Stimulated activated CD8-positive, alpha-beta memory T cell treated with anti-CD3 and anti-CD28 coated beads, Interleukin-4, amount 100 ng/mL, for 1 hour (primary cell): ENCODE measurements at places on chromosomes 11 and 22.

GRCh38 chr11:125327518-125328224 is 163.1 kb downstream of the PKNOX2 start:
- DNase-seq: no peak

DNA sequence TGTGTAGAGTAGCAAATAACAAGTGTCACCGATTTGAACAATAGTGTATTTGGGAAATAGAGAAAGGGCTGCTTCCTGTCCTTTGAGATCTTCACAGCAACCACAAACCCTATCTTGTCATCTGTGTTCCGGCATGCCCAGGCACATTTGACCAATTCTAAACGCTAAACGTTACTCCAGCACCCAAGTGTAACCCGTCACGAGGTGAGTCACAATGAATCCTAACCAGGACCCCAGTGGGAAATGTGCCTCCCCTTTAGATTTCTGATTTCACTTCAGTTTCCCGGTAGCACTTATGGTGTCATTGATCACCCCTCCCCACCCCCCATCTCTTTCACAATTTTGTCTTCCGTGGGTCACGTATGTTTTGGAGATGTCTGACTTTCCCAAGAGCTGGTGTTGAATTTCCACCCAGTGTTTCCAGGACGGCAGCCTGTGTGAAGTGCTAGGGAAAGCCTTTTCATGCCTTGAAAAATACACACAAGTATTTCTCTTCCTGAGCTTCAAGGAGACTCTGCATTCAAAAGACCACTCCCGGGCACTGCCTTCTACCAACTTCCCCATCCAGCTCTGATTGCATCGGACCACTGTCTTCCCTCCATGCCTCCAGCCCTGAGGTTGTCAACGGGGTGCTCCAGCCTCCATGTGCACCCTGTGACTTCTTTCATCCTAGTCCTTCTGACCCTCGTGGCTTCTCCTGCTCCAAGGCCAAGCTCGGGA is 10.5 kb upstream of the C11orf24 start:
- DNase-seq: no peak

DNA sequence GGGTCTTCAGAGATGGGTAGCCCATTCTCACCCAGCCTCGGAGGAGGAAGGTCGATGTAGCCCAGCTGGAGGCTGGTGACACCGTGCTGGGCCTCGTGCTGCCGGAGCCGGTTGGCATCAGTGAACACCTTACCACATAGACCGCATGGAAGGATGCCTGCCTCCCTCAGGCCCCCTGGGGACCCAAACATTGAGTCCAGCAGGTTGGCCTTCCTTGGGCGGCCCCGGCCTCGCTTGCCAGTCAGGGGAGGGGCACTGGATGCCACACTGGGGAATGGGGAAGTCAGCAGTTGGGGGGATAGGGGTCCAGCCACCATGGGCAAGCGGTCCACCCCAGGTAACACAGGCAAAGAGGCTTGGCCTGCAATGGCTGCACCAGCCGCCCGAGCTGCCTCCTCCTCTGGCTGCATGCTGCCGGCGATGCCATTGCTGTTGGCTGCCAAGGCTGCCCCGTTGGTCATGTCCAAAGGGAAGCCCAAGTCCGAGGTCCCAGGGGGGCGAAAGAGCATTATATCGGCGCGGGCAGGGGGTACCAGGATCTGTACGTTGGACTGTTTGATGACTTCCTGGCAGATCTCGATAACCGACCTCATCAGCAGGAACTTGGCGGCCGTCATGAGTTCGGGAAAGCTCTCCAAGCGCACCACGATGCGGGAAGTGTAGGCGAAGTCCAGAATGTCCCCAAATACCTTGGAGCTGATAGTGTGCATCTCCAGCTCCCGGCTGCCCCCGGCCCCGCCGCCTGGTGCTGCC is 1.4 kb downstream of the PATZ1 start:
- peak; percentile 4 for DNase-seq

DNA sequence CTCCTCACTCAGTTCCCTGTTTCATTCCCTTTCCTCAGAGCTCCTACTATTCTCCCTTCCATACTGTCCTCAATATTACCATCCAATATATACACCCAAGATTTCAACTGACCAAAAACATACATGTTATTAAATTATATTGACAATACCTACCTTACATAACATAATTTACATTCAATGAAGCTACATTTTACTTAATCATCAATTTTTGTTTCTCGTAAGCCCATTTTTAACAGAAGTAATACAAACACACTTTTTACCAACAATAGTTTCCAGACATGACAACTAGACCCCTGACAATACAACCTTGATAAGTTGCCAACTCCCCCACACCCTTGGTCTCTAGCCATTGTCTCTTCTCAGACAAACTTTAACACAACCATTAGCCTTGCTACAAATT is 145.8 kb upstream of the DDI1 start:
- no peak for DNase-seq

DNA sequence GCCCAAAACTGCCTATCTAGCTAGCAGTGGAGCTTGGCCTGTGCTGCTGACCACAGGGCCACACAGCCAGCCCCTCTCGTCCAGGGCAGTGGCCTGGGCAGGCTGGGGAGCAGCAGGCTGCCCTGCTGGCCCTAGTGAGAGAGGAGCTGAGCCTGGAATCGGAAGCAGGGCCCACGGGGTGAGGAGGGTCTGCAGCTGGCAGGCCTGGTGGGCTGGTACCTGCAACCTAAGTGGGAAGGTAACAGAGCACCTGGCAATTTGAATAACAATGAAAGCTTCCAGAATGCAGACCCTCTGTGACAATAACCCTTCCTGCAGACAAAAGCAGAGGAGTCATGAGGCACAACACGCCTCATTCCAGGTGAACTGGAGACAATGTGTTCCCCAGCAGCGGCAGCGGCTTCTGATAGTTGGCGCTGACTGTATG is 31.8 kb upstream of the RFPL3 start:
- DNase-seq: no peak

DNA sequence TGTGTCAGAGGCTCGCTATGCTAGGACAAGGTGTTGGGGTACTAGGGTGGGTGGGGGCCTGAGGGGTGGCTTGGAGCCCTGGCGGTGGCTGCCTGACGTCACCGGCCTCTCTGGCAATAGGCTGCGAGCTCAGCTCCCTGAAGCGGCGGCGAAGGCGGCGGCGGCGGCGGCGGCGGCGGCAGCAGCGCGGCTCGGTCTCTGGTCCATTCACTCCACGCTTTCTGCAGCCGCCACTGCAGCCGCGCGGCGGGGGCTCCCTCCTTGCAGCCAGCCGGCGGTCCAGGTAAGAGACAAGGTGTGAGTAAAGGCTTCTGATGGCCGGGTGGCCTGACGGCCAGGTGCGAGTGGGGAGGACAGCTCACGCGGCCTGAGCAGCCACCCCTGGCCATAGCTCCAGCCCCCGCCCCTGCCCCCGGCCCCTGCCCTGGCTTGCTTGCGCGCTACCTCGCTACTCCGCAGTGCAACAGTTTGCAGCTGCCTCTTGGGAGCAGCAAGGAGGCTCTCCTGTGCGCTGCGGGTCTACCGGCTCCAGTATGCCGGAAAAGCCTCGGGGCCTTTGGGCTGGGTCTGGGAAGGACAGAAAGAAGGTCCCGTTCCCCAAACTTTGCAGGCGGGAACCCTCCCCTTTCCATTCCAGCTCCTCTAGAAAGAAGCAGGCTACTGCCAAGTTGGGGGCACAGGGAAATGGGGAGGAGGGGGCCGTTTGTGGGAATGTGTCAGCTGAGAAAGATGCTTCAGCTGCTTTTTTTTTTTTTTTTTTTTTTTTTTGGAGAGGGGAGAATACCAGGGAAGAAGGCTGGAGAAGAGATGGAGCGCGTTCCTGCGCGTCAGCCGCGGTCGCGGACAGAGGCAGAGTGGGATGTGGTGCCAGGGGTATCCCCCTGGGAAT is at the start of gene C11orf87:
C11orf87 (plus strand) TSS at position 210 of the 889 bp plus-strand sequence. CDS start 1,444 bp downstream, outside the sequence.
- DNase-seq: no peak

DNA sequence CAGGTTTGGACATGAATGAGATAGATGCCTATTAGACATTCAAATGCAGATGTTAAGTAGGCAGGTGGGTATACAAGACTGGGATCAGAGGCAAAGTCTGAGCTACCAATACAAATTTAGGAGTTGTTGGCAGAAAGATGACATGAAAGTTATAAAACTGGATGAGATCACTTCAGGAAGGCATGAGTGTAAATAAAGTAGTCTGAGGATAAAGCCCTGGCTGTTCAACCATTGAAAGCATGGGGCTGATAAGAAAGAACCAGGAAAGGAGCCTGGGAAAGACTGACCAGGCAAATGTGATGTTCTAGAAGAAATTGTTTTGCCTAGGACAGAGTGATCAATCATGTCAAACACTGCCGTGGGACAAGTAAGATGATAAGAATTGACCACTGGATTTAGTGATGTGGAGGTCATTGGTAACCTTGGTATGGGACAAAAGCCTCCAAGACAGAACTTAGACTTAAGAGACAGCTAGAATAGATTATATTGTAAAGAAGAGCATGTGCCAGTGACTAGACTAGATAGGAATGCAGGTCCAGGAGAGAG is 98.5 kb downstream of the EHF start:
- DNase-seq: no peak

DNA sequence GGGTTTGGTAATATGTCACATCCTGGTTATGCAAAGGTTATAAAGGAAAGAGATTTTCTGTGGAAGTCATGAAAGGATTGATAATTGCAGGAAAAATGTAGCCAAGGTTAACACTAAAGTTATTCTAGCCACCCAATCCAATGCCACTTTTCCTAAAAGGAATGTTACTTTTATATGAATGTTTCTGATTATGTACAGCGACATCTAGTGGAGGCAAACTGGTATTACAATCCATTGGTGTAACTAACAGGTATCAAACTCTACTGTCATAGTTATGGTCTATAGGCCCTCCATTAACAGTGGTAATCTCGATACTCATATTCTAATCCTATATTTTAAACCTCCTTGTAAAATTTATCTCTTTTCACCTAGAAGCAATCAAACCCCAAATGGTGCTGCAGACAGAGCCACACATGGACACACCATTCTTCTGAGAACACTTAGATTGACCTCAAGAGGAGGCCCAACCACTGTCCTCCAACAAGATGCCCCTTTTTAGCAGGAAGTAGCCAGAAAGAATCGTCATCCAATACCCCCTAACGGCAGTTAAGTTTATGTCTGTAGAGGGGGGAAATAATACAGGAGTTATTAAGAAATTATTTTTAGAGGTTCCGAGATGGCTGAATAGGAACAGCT is 74.9 kb upstream of the RAG2 start:
- DNase-seq: no peak

DNA sequence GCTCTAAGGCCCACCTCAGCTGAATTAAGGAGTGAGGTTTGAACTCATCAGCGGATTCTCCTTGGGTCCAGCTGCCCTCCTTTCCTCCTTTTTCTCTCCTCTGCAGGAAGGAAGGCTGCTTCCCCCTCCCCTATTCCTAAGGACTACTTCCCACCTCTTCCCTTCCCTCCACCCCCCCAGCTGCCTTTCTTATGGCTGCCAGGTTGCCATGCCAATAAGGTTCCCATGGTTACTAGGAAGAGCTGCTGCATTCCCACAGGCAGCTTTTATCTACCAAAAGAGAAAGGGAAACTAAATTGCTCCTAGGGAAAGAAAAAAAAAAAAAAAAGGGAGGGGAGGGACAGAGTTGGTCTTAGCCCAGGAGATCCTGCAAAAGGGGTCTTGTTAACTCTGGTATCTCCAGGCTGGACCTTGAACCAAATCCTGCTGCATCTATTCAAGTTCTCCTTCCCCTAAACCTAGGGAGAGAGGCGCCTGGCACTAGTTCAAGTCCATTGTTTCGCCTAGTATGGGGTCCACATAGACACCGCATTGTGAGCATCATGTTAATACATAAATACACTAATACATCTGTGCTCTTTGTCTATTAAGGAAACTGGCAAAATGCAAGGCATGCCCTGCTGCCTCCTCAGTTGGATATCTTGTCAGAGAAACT is 21.2 kb upstream of the FEZ1 start:
- DNase-seq: no peak

- DNase-seq: no peak
These were observed 87.0 kb upstream of the THY1 start for GRCh38 chr11:119509969-119510401.

GRCh38 chr11:72588421-72589410 is 85.5 kb downstream of the PDE2A start:
- DNase-seq: no peak

DNA sequence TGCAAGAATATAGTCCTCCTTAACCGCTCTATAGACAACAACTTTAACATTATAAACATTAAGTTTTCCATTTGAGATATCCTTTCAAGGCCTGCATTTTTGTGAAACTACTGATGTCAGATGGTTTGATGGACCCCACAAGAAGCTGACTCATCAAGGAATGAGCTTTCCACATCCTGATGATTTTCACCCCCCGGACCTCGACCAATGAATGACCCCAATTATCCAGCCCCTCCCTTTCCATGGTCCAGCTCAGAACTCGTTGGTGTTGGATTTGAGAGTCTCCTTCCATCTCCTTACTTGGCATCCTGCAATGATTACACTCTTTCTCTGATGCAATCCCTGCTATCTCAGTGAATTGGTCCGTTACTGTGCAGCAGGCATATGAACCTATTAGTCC is 31.8 kb upstream of the GUCY1A2 start:
- no peak for DNase-seq

GRCh38 chr11:122816761-122817520 is 21.4 kb upstream of the CRTAM start:
- DNase-seq: no peak

DNA sequence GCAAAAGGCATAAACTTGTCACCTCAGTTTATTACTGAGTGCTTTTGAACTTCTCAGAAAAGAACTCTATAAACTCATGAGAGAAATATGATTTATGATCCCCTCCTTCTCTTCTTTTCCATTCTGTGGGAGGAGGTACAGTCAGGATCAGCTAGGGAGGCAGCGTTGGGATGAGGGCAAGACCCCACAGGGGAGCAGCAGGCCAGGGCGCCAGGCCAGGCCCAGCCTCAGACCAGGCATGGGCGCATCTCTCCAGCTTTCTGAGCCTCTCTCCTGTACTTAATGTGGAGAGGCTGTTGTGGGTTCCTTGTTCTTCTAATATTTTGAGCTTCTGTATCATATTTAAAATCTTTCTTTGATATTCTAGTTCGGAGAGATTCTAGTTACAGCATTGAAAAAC is 71.7 kb downstream of the C22orf31 start:
- DNase-seq: no peak

DNA sequence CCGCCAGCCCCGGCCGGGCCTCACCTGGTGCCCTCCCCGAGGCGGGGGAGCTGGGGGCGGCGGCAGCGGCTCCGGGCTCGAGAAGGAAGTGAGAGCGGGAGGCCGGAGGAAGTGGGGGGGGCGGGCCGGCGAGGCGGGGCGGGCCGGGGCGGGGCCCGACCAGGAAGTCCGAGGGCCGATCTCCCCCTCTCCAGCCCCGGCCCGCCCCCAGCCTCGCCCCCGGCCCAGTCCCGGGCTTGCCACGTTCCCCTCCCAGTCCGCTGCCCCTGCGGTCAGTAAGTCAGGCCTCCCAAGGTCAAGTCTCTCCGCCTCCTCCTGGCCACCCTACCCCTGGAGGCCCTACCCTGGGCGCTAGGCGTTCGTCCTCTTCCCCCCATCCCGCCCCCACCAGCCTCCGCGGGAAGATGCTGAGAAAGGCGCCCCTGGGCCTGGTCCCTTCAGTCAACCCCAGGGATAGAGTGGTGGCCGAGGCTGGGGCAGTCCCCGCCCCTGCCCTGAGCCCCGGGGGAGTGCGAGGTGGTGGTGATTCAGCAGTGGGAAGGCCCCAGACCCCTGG is at the start of gene RHOG:
RHOG (minus strand) TSS at position 90 of the 556 bp plus-strand sequence. CDS start 12,821 bp downstream, outside the sequence.
- peak; percentile 51 for DNase-seq

- DNase-seq: no peak
These were observed 6.0 kb downstream of the KMT2A start for GRCh38 chr11:118442301-118442700.
